Fibroblast of skin of scalp (primary cell): ENCODE measurements at places on chromosomes 11 and 22.
A peak's percentile ranks its signal among the peaks of the same experiment; 100 is the strongest.

DNA sequence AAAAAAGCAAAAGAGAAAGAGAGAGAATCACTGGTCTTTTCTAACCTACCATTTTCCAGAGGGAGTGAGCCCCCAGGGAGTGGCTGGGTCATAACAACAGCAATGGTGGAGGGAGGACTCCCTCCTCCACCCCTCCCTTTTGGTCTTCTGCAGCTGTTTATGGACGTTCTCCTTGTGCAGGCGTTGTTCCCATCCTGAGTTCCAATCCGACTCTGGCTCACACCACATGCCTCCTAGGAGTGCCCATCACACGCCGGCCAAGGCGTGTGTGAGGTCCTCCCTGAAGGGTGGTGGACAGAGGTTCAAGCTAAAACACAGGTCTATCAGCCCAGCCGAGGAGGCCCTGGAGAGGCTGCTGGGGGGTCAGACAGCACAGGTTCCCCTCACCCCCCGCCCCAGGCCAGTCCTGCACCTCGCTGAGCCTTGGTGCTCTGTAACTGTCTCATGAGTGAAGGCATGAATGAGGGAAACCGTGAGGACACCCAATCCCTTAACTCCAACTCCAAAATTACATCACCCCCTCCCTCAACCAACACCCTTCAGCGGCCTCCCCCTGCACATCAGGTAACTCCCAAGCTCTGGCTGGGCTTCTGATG is 29.4 kb downstream of the IFT27 start:
- DNase-seq: no peak

DNA sequence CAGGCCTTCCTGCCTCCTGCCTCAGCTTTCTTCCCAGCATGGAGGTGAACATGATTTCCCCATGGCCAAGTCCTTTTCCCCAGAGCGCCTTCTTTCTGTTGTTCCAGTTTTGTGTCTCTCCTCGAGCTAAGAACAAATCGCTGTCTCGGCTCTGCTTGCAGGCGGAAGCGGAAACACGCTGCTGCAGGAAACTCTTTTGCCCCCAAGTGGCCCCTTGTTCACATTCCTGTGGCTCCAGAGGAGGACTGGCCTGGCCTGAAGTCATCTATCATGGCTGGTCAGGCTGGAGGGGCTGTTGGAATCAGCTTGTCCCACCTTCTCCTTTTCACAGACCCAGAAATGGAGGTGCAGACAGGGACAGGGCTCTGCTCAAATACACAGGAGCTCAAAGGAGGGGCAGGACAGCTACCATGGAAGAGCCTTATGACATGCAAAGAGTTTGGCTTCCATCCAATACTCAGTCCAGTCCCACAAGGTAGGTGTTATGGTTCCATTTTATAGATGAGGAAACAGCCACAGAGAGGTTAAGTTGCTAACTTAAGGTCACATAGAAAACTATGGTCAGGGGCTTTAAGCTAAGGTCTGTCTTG is 182.2 kb upstream of the SYT13 start:
- peak; percentile 71 for DNase-seq

GRCh38 chr11:134048028-134048427 is 20.8 kb upstream of the JAM3 start:
- DNase-seq: no peak

GRCh38 chr11:12784987-12785386 is 110.8 kb downstream of the TEAD1 start:
- DNase-seq: peak; percentile 40

GRCh38 chr11:68735125-68735524 is 16.2 kb downstream of the TESMIN start:
- DNase-seq: no peak

DNA sequence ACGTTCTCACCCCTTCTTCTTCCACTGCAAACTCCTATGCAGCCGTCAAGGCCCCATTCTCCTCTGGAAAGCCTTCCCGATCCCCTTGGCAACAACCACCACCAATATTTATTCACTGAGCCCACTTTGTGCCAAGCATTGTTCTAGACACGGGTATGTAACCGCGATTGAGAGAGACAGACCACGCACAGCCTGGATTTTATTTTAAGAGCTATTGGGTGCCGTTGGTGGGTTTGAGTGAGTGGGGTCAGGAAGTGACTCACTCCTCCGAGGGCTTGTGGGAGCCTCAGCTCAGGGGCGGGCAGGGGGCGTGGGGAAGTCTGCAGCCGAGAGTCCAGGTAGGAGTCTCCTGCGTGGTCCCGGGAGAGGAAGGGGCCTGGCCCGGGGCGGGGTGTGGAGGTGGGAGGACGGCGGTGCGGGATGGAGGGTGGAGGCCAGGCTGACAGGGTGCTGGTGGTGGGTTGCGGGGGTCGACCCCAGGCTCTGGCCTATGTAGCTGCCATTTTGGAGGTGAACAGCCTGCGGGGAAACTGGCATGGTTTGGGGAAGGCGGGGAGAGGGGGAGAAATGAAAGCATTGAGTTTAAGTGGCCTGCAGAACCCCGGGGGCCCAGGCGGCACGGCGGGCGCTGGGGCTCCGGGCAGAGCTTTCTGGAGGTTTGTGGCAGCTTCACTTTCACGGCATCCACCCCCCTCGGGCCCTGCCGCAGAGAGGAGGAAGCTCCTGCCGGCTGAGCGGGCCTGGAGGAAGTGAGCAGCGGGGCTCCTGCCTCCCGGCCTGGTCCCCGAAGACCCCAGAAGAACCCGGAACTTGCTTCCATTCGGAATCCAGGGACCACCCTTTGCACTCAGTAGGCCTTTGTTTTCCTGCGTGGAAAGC is 547 bp downstream of the PARVG start:
- DNase-seq: no peak

- DNase-seq: no peak
Observed at GRCh38 chr11:1531449-1532013, 40.5 kb downstream of the DUSP8 start.

DNA sequence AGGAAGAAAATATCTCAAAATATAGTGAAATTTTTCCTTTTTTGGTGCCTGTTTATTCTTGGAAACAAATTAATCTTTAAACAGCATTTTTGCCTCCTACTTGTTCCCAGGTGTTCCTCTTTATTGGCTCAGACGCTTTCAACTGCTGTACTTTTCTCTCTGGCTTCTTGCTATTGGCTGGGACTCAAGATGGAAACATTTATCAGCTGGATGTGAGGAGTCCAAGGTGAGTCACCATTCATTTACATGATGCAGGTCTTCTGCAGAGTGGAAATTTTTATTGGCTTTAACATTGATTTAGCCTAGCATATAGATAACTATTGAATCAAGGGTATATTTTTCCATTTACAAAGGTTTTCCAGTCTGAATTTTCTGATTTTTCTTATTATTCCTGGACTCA is 34.4 kb upstream of the DNAJB13 start:
- no peak for DNase-seq

- DNase-seq: peak; percentile 58
Observed at GRCh38 chr11:86636275-86636674, 36.1 kb downstream of the ME3 start.

DNA sequence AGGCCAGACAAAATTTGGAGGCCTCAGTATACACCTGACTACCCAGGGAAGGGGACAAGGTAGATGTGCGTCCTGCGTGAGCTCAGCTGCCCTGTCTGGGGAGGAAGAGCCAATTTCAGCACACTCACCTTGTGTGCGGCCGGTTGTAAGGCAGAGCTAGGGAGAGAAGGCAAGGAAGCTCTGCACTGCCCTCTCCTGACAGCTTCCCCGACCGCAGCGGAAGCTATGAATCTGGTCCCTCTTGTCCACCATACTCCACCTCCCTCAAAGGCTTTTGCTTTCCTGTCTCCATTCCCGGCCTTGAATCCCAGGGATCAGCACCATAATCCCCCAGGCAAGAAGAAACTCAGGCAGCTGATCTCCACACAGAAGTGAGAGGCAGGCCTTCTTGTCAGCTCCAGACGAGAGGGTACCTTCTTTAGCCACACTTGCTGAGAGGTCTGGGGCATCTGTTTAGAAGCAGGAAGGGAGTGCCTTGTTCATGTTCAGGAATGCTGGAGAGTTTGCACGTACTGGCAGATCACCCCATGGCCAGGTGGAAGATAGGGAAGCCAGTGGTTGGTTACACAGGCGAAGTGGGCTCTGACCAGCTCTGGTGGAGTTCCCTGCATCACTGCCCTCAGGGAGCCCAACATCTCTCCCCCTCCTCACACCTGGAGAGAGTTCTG is 62.5 kb downstream of the FEZ1 start:
- peak; percentile 50 for DNase-seq

GRCh38 chr11:65653229-65654225 is 9.2 kb downstream of the RELA start:
- DNase-seq: no peak

GRCh38 chr11:123674297-123674696 is 19.9 kb upstream of the SCN3B start:
- DNase-seq: no peak

GRCh38 chr11:68372114-68372513 is 59.7 kb downstream of the LRP5 start:
- DNase-seq: no peak

DNA sequence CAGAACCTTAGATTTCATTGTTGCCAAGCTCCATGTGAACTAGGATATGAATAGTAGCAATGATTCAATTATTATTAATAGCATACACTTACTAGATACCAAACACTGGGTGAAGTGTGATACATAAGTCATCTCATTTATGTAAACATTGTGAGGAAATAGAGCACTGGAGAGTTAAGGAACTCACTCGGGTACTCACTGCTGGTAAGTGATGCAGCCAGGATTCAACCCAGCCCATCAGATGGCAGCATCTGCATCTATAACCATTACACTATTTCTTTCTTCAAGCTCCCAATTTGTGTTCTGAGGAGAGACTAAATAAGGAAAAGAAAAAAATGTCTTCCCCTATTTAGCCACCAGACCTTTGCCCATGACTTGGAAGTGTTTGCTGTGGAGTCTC is 10.2 kb upstream of the ALG8 start:
- DNase-seq: peak; percentile 73

GRCh38 chr11:39249566-39250365 is 2209.7 kb downstream of the LRRC4C start:
- DNase-seq: no peak

DNA sequence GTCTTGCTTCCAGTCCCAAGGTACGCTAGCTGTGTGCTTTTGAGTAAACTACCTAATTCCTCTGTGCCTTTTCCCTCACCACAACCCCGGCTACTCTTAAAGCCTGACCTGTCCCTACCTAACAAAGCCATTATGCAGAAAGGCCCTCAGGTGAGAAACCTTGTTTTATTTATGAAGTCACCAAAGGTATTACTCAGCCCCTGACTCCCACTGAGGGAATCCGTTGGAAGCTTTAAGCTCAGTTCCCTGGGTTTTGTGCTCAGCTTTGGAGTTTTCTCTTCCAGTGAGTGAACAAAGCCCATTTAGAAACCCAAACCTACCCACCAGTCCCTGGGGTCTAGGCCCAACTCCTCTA is 90.9 kb downstream of the APIP start:
- DNase-seq: no peak

- no peak for DNase-seq
Observed at GRCh38 chr11:29780756-29781155, 236.1 kb downstream of the KCNA4 start.

DNA sequence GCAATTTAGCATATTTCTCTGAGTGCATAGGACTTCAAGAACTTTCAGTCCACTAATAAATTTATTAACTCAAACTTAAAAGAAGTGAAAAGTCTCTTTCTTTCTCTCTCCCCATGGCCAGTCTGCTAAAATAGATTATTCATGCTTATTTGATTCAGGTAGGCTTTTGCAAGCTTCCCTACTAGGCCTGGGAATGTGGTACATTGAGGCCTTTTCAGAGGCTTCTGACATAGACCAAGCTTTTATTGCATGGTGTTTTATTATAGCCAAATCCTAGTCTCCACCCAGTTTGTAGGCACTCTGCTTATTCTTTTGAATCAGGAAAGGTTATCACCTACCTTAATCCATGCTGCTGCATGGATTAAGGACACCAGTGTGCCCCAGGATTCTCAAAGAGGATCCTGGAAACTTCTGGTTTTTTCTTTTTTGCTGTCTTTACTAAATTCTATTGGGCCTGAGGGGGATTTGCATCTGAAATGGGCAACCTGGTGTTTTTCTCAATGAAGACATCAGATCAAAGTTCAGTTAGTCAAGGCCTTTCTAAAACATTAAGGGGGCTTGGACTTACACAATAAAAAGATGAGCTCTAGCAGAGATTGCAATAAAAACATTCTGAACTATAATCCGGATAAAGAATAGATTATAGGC is 92.2 kb downstream of the ELP4 start:
- no peak for DNase-seq

DNA sequence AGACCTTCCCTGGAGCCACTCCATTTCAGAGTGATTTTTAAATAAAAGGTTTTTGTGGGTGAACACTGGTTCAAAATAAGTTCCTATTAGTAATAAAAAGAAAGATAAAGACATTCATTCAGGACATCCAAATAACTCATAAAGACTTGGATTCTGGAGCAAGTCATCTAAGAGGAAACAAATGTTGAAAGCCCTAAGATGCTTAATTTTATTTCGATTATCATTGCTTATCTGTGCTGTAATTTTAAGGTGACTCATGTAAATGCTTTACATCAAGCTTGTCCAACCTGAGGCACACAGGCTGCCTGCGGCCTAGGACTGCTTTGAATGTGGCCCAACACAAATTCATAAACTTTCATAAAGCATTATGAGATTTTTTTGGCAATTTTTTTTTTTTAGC is 34.2 kb upstream of the DBX1 start:
- DNase-seq: no peak

GRCh38 chr11:1205121-1205986 is 17.5 kb upstream of the MUC5B start:
- DNase-seq: no peak

- no peak for DNase-seq
Observed at GRCh38 chr22:22894740-22895731, 7.4 kb downstream of the IGLL5 start.

DNA sequence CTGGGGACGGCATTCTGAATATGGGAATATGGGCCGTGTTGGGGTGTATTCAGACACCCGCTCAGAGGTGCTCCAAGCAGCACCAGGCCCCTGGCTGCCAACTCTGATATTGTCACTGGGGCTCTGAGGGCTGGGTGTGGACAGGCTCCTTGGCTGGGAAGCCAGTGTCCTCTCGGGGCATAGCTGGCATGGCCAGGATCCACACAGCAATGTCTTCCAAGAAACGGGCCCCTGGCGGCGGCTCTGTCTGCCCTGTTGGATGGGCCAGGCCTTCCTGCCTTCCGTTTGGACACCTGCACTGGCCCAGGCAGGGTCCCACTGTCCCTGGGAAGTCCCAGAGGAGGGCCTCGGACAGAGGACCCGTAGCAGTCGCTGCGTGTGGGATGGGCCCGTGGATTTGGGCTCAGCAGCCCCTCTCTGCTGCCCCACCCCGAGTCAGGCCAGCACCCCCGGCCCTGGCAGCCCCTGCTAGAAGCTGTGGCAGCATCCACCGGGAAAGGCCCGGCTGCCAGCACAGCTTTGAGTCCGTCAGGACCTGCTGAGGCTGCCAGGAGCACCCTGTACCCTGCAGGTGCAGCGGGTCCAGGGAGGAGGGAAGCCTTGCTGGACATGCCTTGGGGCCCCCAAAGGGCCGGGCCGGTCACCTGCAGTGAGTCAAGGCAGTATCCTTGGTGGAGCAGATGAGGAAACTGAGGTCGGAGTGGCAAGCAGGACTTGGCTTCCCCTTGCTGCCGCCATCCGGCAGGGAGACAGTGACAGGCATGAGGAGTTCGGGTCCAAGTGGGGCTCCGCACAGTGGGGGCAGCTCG is 4.1 kb downstream of the PANX2 start:
- no peak for DNase-seq

GRCh38 chr11:130206141-130206540 is 46.6 kb downstream of the ST14 start:
- DNase-seq: no peak

- DNase-seq: no peak
Observed at GRCh38 chr22:47144076-47144765, 381.8 kb downstream of the TBC1D22A start.
